NCI-H2081 (cell line): ENCODE measurements at places on chromosomes 7 and 10.

DNA sequence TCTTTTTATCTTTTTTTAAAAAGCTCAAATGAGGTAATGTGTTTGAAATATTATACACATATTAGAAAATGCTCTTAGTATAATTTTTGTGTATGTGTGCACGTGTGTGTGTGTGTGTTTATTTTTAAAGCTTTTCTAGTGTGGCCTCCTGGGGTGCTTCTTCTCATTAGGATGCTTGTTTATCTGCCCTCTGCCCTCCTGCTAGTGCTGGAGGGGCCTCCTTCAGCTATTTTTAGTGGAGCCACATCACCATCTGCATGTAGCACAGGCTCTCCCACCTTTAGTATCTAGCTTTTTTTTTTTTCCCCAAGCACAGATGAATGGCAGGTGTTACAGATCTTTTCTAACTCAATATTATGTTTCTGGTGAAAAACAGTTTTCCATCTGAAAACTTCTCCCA is 155.7 kb upstream of the TMEM229A start:
- DNase-seq = no peak

GRCh38 chr10:116708391-116708821 is 34.0 kb downstream of the HSPA12A start:
- no peak for DNase-seq

DNA sequence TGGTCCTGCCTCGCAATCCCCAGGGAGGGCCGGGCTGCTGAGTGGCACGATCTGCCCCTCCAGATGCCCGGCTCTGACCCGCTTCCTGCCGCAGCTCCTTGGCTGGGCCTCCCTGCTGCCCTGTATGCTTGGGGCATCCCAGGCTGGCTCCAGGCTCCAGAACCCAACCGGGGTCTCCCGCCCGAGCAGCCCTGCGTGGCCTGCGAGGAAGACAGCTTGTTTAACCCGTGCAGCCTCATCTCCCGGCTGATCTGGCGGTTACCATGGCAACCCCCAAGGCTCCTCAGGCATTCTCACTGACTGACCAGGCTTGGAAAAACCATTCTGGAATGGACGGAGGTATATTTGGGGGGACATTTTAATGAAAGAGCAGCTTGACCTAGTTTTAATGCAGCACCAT is 232.4 kb upstream of the MYO3A start:
- DNase-seq = no peak

GRCh38 chr10:1109795-1110673 is 53.8 kb downstream of the WDR37 start:
- DNase-seq = peak; percentile 34
